ENCODE measurements at places on chromosomes 13 and 19. TPM values are rescaled to one million over a fixed set of nuclear protein-coding genes. Genes with fewer than 3 reads are reported as not detected.

DNA sequence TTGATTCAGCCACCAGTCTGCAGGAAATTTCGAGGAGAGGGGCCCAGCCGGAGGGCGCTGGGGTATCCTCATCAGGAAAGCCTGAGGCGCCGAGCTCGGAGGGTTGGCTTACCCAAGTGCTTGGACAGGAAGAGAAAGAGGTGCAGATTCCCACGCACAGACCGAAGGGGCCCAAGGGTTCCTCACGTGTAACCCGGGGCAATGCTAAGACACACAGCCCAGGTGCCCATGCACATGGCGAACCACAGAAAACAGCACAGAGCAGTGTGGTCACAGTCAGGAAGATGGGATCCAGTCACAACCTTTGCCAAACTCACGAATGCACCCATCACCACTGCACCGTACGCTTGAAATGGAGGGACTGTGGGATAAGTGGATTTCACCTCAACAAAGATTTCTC, 30.9 kb downstream of the GRTP1 start:
- H3K36me3 ChIP-seq = peaks cover 4% of the 10 kb centered on the region
- no peak for DNase-seq
- no peak overlapping the region for H3K4me3 ChIP-seq
- H3K27ac ChIP-seq = no peak overlapping the region
- peaks cover 5% of the 10 kb centered on the region for H3K4me1 ChIP-seq
- no peaks in the 10 kb centered on the region for H3K27me3 ChIP-seq

DPY19L3 gene
- total RNA-seq = 75.2 TPM

KCNJ14 gene
- total RNA-seq = 1.8 TPM

GRCh38 chr13:63901630-63902029, 2486.0 kb upstream of the PCDH20 start:
- H3K4me1 ChIP-seq = no peaks in the 10 kb centered on the region
- no peak overlapping the region for H3K27ac ChIP-seq
- H3K4me3 ChIP-seq = no peak overlapping the region
- H3K27me3 ChIP-seq = no peaks in the 10 kb centered on the region
- no peak for DNase-seq

- no peaks in the 10 kb centered on the region for H3K4me1 ChIP-seq
- peaks cover 11% of the 10 kb centered on the region for H3K36me3 ChIP-seq
- DNase-seq = no peak
Measured at GRCh38 chr19:46841458-46842083, 9.1 kb downstream of the AP2S1 start.

ZNF490 gene
- 11.2 TPM for total RNA-seq

RRAS gene
- total RNA-seq = 10.6 TPM

GADD45B gene
- total RNA-seq = 31.1 TPM

DNA sequence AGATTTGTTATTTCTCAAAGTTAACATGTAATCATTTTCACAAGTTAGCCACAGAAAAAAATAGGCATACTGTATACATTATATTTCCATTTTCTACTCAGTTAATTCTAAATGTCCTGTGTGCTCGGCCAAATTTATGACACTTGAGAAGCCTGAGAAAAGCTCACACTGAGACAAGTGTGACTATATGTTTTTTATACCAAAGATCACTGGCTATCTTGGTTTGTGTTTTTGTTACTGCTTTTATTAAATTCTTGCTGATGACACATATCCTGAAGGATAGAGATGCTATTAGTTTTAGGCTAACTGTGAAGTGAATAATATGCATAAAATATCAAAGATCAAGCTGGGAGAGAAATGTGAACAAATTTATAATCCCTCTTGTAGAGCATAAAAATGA, 49.3 kb upstream of the IL17D start:
- H3K36me3 ChIP-seq = peaks cover 14% of the 10 kb centered on the region
- no peaks in the 10 kb centered on the region for H3K27me3 ChIP-seq
- DNase-seq = no peak
- H3K4me1 ChIP-seq = no peaks in the 10 kb centered on the region
- no peak overlapping the region for H3K4me3 ChIP-seq
- no peak overlapping the region for H3K27ac ChIP-seq

- peaks cover 19% of the 10 kb centered on the region for H3K4me1 ChIP-seq
- H3K27ac ChIP-seq = no peak overlapping the region
- no peaks in the 10 kb centered on the region for H3K36me3 ChIP-seq
Measured at GRCh38 chr19:5339950-5340636, 519 bp downstream of the PTPRS start.

GRCh38 chr19:39942366-39942730, 7.9 kb upstream of the FCGBP start:
- peaks cover 23% of the 10 kb centered on the region for H3K4me1 ChIP-seq
- H3K36me3 ChIP-seq = no peaks in the 10 kb centered on the region
- no peaks in the 10 kb centered on the region for H3K27me3 ChIP-seq
- H3K27ac ChIP-seq = peak overlapping the region; percentile 15
- H3K4me3 ChIP-seq = peak overlapping the region; percentile 51
- no peak for DNase-seq

CBARP gene
- 10.8 TPM for total RNA-seq

BORA gene
- 14.6 TPM for total RNA-seq

DNA sequence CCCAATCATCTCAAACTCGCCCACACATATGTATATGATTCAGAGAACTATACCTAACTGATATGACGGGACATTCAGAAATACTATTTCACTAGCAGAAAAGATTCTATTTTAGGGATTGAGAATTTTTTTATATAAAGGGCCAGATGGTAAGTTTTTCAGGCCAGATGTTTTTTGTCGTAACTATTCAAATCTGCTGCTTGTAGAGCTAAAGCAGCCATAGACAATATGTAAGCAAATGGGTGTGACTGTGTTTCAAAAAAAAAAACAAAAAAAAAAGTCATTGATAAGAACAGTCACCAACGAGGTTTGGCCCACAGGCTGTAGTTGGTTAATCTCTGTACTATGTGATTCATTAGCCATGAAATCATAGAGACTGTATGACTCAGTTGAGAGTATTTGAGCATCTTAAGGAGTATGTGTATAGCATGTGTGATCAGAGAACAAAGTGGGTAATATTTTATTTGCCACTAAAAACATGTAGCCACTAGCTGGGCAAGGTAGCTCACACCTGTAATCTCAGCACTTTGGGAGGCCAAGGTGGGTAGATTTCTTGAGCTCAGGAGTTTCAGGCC, 2724.7 kb downstream of the PCDH9 start:
- H3K27ac ChIP-seq = no peak overlapping the region
- no peak overlapping the region for H3K4me3 ChIP-seq
- no peaks in the 10 kb centered on the region for H3K4me1 ChIP-seq
- no peaks in the 10 kb centered on the region for H3K36me3 ChIP-seq

LILRA2 gene
- not detected for total RNA-seq

- H3K27me3 ChIP-seq = no peaks in the 10 kb centered on the region
- DNase-seq = no peak
- H3K4me3 ChIP-seq = peak overlapping the region; percentile 45
- peaks cover 2% of the 10 kb centered on the region for H3K36me3 ChIP-seq
- H3K27ac ChIP-seq = peak overlapping the region; percentile 21
Measured at GRCh38 chr19:1042689-1043511, 3.0 kb downstream of the ABCA7 start.

DNA sequence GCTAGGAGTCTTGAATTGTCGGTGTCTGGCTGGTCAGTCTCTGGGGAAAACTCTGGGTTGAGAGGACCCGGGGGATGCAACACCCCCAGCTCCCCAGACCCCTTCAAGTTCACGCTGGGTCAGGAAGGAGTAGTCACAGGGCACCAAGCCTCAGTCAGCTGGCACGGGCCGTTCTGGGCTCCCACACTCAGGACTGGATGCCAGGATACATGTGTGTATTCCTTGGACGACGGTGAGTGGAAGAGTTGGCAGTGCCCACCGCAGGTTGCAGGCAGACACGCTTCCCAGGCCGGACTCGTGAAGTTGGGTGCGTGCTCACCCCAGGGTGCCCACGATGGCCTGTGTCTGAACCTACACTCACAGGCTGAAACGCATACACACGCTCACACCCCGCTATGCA, 5.5 kb downstream of the GADD45B start:
- H3K27me3 ChIP-seq = peaks cover 46% of the 10 kb centered on the region
- H3K36me3 ChIP-seq = no peaks in the 10 kb centered on the region
- peak overlapping the region; percentile 19 for H3K27ac ChIP-seq
- no peak overlapping the region for H3K4me3 ChIP-seq
- no peak for DNase-seq

DNA sequence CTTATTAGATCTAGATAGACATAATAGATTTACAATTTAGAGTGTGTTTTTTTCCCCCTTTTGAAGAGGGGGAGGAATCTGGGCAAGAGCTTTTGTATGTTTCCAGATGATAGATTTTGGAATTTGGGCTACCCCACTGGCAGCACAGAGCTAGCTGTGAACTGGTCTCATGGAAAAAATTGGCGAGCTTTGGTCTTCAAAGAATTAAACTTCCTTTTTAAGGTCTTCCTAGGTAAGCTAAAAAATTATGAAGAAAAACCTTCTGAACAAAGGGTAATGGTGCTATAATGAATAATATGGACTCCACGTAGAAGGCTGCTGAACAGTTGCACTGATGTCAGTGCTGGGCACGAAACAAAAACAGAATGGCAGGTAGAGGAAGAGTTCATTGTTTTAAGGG, 109.3 kb downstream of the ZIC5 start:
- H3K4me1 ChIP-seq = peaks cover 11% of the 10 kb centered on the region
- no peak overlapping the region for H3K4me3 ChIP-seq
- H3K27ac ChIP-seq = peak overlapping the region; percentile 0

DNA sequence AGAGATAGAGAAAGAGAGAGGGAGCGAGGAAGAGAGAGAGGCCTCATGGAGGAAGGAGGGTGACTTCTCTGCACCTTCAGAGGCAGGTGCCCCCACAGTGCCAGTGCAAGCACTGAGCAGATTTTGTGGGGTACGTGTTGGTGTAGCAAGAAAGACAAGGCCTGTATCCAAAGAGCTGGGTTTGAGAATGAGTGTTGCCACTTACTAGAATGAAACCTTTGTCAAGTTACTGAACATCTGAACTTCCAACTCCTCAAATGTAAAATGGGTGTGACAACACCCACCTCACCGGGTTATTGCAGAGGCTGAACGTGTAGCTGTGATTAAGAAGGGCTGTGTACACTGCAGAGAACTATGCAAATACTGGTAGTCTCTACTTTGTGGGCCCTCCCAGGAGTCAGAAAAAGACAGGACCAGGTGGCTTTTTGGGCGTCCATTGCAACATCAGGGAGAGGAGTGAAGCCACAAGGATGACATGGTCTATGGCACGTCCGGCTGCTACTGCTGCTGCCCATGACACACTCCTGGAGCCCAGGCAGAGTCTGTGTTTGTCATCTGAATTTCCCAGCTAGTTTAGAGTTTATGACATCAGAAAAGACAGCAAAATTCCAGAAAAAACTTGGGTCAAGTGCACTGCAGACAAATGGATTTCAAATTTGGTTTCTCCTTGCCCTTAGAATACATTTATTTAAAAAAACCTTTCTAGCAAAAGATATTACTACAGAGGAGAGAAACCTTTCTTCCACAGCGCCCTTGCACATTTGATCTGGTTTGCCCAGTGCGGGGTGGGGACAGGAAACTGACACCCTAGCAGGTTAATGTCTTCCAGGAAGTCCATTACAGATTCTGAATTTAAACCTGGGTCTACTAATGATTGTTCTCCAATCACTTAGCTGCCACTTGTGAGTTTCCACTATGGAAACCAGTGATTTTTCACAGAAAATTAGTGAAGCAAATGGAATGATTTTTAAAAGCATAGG, 54.0 kb upstream of the ATP12A start:
- H3K27me3 ChIP-seq = no peaks in the 10 kb centered on the region
- no peak overlapping the region for H3K4me3 ChIP-seq
- H3K4me1 ChIP-seq = peaks cover 28% of the 10 kb centered on the region

Measured in type B pancreatic cell (in vitro differentiated cells).